ENCODE measurements at places on chromosomes 2 and 18.

- DNase-seq, result peak; percentile 82
Measured at GRCh38 chr2:18623782-18624181, 34.4 kb upstream of the NT5C1B start.

GRCh38 chr18:70998490-70998889 is 709.6 kb downstream of the SOCS6 start:
- DNase-seq, result no peak

DNA sequence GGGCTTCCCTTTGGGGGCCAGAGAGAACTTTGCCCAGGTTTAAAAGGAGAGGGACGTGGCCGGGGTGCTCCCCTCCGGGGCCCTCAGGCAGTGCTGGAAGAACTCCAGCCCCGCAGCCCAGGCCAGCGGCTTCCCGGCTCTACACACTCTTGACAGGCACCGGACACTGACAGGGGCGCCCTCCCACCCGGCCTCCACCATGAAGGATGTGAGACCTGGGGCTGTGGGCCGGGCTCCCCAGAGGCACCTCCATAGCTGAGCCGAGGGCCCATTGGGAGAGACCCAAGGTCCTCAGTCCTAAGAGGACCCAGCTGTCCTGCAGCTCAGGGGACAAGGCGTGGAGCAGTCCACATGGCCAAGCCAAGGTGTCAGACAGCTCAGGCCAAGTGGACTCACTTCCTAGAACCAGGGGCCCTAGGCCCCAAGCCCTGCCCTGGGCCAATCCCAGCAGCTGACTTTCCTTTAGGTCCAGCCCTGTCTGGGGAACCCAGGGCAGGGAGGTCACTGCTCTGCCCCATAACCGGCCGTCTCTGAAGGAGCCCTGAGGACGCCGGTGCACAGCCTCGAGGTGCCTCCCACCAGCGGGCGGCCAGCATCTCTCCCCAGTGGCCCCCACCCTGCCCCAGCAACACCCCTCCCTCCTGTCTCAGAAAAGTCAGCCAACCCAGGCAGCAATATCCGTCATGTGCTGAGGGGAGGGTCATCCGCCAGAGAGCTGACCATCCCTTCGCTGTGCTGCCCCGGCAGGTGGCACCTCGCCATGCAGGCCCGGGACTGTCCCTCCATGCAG is 51.8 kb downstream of the BIN1 start:
- DNase-seq, result no peak

- peak; percentile 91 for DNase-seq
Measured at GRCh38 chr2:167292430-167293171, 404.3 kb downstream of the XIRP2 start.

DNA sequence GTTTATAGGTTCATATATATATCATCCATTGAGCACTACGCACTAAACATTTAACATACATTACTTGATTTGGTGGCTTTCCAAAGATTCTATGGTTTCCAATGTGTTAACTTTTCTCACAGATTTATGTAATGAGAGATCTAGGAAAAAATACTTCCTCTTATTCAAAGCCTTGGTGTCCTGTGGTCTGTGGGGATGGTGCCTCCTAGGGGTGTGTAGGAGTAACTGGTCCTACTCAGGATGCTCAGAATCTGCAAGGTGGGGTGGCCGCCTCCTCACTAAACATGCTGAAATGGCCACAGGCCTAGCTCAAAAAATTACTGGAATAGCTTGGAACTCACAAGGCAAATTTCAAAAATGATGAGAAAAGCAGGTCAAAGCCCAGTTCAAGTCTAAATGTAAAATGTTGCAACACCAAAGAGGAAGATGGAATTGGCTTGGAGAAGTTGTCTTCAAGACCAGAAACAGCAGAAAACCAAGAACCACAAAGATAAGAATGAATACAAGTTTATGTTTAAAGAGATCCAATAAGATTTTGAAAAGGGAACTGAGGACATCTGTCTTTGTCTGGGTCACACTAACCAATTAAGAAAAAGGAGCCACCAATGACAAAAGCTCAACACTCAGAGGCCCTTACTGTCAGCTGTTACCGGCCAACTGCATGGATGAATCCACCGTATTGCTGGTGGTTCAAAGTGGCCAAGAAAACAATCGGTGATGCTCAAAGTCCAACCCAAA is 11.5 kb downstream of the GPR55 start:
- no peak for DNase-seq

- DNase-seq, result no peak
Measured at GRCh38 chr2:167048829-167049228, 160.5 kb downstream of the XIRP2 start.

DNA sequence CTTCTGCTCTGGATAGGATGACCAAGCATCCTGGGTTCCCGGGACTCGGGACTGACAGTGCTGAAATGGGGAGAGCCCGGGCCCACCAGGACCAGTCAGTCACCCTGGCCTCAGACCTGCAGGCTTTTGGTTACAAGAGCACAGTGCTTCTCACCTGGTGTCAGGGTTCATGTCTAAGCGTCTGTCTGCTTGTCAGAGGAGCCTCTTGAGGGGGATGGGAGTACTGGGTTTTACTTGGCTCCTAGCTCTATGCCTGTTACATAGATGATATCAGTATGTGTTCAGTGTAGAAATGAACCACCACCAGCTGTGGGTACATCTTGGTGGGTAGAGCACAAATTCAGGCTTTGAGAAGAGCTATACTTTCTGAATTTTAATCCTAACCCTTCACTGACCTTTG is 29.9 kb downstream of the PCARE start:
- DNase-seq, result no peak

- no peak for DNase-seq
Measured at GRCh38 chr2:60353406-60353800, 200.1 kb downstream of the BCL11A start.

DNA sequence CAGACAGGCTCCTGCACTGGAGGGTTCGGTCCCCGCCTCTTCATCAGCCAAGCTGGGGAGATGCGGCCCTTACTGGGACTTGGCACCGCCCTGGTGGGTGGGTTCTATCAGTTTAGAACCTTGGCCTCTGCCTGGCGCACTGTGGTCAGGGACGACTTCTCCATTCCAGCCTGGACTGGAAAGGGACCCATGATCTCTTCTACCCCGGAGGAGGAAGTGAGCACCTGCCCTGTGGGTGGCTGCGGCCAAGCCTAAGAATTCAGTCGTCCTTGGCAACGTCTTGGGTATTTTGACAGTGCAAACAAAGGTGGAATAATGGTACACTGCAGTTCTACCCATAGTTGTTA is 106.9 kb upstream of the CD302 start:
- DNase-seq, result no peak

GRCh38 chr2:227971619-227972230 is 100.3 kb downstream of the DAW1 start:
- DNase-seq, result no peak

DNA sequence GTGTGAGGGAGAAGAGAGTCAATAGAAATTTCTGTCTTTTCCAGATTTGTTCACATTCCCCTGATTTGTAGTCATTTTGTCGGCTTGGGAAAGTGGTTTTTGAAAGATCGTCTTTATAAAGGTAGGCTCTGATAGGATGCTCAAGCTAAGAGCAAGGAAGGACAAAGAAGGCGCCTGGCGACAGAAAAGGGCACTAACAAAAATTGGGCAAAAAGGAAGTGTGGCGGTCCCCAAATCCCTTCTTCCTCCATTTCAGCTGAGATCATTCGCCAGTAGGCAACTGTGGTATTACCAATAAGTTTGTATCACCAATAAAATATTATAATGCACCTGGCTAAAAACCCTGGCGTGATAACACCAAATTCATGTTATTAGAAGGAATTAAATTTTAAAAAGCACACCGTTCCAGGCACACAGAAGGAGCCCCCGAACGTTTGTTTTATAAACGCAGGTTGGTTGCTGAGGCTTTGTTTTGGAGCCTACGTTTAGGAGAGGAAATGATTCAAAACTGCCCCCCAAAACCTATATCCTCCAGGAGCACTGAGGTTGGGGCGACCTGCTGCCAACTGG is 756 bp upstream of the PTPN4 start:
- DNase-seq, result no peak

DNA sequence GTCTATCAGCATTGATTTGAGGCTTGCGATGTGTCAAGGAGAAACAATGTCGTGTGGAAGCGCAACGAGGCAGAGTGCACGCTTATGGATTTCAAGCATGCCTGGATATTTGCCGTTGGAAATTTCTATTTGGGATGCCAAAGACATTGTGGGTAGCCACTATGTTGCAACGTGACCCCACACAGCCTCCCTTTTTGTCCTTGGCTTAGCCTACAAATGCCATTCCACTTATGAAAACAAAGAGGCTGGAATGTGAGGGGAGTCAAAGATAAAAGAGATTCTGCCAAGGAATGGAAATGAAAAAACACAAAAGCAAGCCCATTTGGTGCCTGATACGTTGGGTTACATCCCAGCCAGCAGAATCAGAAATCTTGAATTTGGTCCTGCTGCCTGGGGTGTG is 721.2 kb downstream of the GALR1 start:
- DNase-seq, result no peak

- no peak for DNase-seq
Measured at GRCh38 chr18:7224198-7224597, 6.7 kb upstream of the LRRC30 start.

- no peak for DNase-seq
Measured at GRCh38 chr2:43068041-43068533, 158.3 kb downstream of the ZFP36L2 start.

DNA sequence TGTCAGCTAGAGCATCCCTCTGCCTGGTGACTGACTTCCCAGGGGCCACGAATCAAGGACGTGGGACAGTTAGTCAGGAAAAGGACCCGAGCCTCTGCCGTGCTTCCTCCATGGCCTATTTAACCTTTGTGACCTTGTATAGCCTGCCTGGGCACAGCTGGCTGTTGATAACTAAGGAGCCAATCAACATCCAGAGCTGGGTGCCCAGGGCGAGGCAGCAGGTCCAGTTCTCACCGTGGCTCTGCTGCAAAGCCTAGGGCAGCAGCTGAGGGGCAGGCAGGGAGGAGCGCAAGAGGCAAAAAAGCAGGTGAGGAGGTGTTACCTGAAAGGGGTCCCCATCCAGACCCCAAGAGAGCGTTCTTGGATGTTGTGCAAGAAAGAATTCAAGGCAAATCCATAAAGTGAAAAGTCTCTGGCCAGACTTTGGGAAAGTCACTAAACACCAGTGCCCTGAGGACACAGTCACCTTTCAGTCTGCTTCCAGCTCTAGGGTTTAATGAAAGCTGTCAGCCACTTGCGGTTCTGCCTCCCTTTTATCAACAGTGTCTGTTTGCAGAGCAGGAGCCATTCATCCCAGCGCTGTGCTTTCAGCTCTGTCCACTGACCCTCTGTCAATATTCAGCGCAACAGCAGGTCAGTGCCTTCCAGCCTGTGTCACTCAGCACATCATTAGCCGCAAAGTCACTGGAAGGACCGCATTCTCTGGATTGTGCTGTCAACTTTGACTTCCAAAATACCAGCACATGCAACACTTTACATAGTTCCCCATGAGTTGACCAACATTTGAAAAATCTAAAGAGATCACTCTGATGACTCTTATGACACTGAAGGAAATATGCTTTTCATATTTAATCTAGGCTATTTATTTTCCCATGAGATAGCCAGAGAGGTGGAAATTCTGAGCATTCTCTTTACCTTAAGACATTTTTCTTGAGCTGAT is 38.6 kb upstream of the ASAP2 start:
- no peak for DNase-seq

DNA sequence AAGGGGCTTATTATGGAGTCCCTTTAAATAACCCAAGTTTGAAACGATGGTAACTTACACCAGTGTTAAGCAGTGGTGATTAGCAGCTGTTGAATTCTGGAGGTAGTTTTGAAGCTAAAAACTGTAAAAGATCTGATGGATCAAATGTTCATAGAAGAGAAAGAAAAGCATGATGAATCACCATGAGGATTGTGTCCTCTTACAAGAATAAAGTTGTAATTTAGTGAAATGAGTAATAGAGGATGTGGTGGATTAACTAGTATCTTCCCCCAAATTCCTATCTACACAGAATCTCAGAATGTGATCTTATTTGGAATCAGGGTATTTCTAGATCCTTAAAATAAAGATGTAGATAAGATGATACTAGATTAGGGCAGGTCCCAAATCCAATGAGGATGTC is 1138.2 kb upstream of the TMEFF2 start:
- peak; percentile 61 for DNase-seq

DNA sequence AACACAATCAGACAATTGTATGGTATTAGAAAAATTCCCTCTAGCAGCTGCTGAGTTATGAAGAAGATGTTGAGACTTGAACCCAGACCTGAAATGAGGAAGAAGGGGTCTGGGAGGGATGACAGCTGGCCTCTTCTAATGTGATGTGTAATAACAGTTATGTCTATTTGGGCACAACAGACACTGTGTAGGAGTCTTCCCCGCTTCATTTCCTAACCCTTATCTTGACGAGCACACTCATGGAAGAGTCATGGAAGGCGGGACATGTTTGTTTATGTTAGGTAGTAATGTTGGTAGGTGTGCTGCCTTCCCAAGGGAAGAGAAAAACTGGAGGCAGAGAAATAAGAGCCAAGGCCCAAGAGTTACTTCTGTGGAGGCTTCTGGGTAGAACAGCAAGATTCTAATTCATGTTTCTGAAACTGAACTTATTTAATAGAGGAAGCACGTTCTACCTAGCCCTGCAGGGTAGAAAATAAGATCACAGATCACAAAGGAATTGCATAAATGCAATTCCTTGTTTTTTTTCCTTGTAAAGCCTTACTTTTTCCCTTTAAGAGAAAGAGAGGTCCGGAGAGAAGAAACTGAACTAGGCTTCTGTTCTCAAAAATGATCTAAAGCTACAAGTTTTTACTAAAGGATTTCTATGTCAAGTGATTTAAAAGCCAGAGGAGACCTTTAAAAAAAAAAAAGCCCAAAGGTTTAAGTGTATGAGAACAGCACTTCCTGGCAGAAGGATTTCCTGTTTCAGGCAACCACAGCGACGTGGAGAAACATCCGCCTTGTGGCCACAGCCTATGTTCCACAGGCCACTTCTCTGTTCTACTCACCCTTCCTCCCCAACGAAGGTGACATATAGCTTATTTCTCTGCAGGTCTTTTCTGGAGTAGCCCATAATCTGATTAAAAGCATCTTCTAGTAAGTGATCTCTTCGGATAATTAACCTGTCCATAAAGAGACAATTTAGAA is 68.5 kb upstream of the STK17B start:
- DNase-seq, result peak; percentile 48

GRCh38 chr2:26691161-26691560 is 1.4 kb upstream of the KCNK3 start:
- DNase-seq, result no peak
